ENCODE measurements at places on chromosomes 16 and 17. TPM values are rescaled to one million over a fixed set of nuclear protein-coding genes. Genes with fewer than 3 reads are reported as not detected.
A peak's percentile ranks its signal among the peaks of the same experiment; 100 is the strongest.

GRCh38 chr16:31393056-31393455, at the start of gene ITGAD:
Gene ITGAD, plus strand, starts transcription at chr16:31393335. Its CDS starts 26 bp downstream, at chr16:31393361.
- DNase-seq = no peak

DNA sequence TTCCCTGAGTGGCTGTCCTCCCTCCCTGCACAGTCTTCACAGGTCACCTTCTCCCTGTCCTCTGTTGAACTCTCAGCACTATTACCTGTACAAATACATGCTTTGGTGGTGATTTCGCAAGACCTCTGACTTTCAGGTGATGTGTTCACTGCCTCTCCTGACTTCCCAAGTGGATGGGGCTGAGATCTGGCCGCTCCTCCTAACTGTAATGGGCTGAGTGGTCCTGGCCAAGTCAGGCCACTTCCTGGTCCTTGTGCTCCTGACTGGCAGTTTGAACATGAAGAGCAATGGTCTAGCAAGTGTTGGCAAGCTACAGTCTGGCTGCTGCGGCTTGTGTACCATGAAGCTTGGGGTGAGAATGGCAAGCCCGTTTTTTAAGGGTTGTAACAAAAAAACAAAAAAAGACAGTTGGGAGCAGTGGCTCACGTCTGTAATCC, 11.7 kb upstream of the TMED6 start:
- DNase-seq = no peak

GRCh38 chr17:63635787-63636186, 13.6 kb downstream of the MAP3K3 start:
- DNase-seq = no peak

CYGB gene
- 0.20 TPM for total RNA-seq

DNA sequence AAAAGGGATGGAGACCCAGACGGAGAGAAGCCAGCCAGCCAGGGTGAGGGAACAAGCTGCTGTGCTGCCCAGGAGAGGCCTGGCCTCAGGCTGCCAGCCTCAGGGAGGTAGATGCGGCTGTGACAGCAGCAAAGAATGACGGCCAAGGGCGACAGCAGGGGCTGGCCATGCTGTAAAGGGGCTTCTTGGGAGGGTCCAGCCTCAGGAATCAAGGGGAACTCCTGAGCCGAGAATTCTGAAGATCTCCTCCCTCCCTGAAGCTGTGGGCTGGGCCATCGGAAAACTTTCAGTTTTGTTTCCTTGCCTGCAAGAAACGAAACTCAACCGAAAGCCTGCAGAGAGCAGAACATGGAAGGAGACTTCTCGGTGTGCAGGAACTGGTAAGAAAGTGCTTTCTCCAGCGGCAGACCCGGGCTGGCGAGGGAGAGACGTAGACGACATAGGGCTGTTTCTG, at the start of gene XAF1:
TSS of gene XAF1 (plus strand) at position 316 of the 454 bp plus-strand sequence. CDS start at position 349, 33 bp downstream.
- DNase-seq = peak; percentile 28

CTRL gene
- total RNA-seq = 11.6 TPM

TP53TG3B gene
- not detected for total RNA-seq

TP53TG3F gene
- total RNA-seq = 0.32 TPM

GRCh38 chr16:85593494-85594221, 19.5 kb upstream of the GSE1 start:
- DNase-seq = no peak

DNA sequence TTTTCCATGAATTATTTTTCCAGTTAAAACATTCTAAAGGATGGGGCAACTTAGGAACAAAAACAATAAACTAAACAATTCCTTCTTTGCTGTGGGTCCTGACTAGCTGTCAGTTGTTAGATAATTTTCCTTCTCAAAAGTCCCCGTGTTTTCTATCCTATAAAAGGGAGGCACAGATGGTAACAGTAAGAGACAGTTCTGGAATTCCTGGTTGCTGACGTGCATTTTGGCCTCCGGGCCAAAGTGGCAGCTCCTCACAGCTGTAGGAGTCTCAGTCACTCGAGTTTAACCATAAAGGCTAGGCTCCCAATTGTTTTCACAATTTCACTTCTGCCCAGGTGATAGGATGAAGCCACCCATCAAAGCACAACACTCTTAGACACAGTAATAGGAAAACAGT, 77.0 kb upstream of the ZNF423 start:
- DNase-seq = no peak

GRCh38 chr16:51440131-51440889, 289.2 kb upstream of the SALL1 start:
- no peak for DNase-seq

NCBP3 gene
- total RNA-seq = 35.6 TPM

C17orf100 gene
- 2.8 TPM for total RNA-seq

- no peak for DNase-seq
Measured at GRCh38 chr17:36627101-36627500, 25.7 kb downstream of the MRM1 start.

All from T-cell (primary cell).